Esophagus squamous epithelium (tissue), 5 donors: ENCODE measurements at places on chromosomes 6 and 20. TPM values are rescaled to one million over a fixed set of nuclear protein-coding genes. Genes with fewer than 3 reads are reported as not detected.

Gene DST
- 172 TPM for total RNA-seq

Gene CDH22
- 1.3 TPM for total RNA-seq

Gene LST1
- 50.4 TPM for total RNA-seq

DNA sequence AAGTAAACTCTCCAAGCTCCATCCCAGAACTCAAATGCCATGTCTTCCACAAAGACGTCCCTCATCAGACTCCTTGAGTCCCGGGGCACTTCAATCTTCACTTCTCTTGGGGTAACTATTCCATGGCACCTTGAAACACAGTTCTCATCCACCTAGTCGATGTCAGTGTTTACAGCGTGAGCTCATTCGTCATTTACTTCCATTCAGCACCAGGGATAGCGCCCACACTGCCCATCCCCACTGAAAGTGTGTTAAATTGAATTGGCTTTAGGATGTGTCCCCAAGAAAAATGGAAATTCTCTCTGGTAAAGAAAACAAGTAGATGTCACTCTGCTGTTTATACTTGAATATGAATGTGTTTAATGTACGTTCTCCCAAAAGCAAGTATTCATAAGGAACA is 31.3 kb downstream of the KCNK15 start:
- no peak for DNase-seq

GRCh38 chr6:120569714-120570113 is 764.6 kb downstream of the TBC1D32 start:
- no peak for DNase-seq

DNA sequence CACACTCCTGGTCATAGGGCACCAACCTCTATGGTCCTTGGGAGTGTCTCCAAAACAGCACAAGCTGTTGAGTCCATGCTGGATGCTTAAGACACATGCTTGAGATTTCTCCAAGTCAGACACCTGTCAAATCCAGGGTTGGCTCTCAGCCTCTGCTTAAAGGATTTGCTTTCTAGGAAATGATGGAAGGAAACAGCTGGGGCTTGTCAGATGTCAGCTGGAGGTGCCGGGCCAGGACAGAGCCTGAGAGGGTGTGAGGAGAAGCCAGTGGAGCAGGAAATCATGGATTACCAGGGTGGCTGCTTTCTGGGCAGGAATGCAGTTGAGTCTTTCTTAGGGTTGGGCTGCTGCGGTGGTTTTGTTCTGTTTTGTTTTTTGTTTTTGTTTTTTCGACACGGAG is 83.0 kb upstream of the FAM184A start:
- no peak for DNase-seq

DNA sequence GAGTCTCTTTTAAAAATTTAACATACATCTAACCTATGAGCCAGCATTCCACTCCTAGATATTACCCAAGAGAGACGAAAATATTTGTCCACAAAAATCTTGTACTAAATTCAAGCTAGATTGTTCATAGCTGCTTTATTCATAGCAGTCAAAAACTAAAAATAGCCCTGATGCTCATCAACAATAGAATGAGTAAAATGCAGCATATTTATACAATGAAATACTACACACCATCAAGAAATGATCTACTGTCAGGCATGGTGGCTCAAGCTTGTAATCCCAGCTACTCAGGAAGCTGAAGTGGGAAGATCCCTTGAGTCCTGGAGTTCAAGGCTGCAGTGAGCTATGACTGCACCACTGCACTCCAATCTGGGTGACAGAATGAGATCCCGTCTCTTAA is 22.0 kb upstream of the SRC start:
- no peak for DNase-seq
